ENCODE measurements at places on chromosomes 5 and 9.

DNA sequence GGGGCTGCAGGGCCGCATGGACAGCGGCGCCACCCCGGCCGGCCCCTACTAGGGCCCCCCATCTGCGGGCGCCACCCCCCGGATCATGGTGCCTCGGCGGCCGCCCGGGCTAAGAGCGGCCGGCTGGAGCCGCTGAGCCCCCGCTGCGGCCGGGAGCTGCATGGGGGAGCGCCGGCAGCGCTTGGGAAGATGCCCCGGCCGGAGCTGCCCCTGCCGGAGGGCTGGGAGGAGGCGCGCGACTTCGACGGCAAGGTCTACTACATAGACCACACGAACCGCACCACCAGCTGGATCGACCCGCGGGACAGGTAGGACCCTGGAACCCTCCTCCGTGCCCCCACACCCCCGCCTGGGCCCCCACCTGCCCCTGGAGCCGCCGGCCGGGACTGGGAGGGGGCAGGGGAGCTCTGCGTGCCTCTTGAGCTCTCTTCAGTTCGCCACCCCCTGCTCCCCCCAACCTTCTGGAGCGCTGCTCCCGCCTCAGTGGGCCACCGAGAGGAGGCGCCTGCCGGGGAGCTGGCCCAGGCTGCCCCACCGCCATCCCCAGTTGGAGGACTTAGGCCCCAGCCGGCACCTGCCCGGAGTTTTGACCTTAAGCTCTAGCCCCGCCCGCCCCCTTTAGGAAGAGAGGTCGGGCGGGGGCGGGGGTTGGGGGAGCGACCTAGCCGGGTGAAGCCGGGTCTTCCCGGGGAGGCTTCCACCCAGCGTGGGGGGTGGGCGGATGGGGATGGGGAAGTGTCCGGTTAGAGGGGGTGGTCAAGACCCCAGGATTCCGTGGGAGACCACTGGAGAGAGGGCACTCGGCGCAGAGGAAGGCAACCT is 730 bp downstream of the WWC1 start:
- no peak for DNase-seq

DNA sequence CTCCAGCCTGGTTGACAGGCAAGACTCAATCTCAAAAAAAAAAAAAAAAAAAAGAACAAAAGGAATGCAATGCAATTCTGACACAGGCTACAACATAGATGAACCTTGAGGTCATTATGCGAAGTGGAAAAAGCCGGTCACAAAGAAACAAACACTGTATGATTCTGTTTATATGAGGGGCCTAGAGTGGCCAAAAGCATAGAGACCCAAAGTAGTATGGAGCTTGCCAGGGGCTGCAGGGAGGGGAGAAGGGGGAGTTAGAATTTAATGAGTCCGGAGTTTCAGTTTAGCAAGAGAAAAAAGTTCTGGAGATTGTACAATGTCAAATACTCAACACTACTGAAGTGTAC is 33.2 kb upstream of the ASS1 start:
- no peak for DNase-seq

DNA sequence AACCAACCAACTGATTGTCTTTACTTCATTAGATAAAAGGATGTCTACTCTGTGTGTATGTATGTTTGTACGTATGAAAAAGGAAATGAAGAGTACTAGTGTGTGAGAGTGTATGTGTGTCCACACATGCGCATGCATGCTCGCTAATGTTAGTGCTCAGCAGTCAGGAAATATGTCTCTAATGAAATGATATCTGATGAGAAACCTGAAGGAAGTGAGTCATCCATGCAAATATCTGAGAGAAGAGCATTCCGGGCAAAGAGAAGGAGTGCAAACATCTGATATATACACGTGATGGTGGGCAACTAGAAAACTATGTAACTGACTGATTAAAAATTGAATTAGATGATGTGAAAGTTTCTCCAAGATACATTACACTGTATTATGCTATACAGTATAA is 29.6 kb upstream of the UGCG start:
- DNase-seq: peak; percentile 23

- DNase-seq: no peak
Measured at GRCh38 chr5:10559871-10560270, 4.0 kb upstream of the ANKRD33B start.

DNA sequence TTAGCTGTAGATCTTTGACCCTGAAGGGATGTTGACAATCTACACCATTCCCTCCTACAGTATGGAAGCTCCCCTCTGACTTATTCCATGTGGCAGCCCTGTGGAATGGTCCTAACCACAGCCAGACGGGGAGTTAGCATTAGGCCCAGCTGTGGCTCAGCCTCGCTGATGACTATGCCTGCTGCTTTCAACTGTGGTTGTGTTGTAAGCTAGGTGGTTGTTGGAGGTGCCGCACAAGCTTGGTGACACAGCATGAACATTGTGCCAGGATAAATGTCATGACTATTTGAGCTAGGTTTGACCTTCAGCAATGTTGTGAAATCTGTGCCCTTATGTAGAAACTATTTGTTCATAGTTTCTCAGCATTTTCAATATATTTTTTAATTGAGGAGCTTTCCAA is 40.6 kb downstream of the SGCD start:
- DNase-seq: no peak

- DNase-seq: no peak
Measured at GRCh38 chr9:79384091-79384490, 187.7 kb upstream of the TLE4 start.

DNA sequence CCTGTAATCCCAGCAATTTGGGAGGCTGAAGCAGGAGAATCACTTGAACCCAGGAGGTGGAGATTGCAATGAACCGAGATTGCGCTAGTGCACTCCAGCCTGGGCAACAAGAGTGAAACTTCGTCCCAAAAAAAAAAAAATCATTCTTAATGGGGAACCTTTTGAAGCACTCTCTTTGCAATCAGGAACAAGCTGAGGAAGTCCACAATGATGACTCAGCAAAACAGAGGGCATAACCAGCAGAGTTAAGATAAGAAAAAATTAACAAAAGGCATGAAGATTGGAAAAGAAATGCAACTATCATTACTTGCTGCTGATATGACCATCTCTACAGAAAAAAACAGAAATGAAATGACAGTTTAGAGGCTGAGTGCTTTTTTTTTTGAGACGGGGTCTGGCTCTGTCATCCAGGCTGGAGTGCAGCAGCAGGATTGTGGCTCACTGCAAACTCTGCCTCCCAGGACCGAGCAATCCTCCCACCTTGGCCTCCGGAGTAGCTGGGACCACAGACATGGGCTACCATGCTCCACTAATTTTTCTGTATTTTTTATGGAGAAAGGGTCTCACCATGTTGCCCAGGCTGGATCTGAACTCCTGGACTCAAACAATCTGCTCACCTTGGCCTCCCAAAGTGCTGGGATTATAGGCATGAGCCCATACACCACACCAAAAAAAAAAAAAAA is 88.0 kb downstream of the FNBP1 start:
- DNase-seq: no peak

DNA sequence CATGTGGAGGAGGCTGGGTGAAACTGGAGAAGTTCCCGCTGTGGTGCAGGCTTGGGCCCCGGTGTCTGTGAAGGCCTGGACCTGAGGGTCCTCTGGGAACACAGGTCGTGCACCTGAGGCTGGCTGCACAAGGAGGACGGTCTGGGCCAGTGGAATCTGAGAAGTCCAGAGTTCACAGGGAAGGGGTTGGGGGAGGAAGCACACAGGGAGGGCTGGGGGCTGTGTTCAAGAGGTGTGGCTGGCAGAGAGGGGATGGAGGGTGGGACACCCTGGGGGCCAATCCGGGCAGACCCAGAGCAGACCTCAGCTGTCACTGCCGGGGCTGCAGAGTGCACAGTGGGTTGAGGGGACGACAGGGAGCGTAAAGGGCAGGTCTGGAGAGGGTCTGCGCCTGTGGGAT is 2.6 kb downstream of the SLC9A3 start:
- DNase-seq: no peak

DNA sequence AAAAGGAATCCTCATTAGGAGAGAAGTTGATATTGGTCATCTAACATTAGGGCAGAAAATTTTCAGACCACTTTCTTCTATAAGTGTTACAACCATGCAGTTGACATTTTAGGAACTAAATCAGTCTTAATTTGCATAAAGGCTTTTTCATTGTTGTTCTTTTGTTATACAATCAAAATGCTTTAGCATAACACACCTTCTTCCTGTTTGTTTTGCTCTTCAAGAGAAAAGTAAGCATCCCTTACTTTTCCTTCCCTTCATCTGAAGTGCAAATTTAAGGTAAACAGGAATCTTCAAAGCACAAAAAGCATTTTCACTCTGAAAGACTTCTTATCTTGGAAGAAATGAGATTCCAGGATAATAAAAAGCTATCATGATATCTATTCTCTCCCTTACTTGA is 273.6 kb downstream of the PTPRD start:
- DNase-seq: no peak
